Hematopoietic multipotent progenitor cell treated with erythropoietin and hydrocortisone succinate and interleukin-3 and kit ligand, for 4 days (in vitro differentiated cells): ENCODE measurements at places on chromosomes 11 and 22.

DNA sequence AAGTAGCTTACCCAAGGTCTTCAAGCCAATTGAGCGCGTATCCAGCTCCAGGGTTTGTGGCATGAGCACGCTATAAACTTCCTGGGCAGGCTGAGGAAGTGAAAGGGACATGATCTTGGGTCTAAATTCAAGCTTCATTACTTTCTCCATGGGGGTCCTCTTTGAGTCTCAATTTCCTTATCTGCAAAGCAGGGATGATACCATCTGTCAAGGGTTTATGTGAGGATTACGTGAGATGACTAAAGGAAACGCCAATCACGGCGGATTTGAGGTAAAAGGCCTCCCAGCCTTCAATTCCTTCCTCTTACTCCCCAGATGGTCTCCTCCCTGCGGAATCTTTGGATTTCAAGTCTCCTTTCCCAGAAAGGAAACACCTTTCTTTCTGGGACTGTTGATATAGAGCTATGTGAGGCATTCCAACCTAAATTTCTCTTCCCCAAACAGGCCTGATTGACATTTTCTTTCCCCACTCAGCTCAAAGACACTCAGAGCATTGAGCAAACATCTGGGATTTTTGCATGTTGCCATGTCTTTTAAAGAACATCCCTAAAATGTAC is 474.4 kb downstream of the INSC start:
- DNase-seq = no peak

GRCh38 chr11:48063424-48063978 is 83.1 kb downstream of the PTPRJ start:
- no peak for DNase-seq

- no peak for DNase-seq
Measured at GRCh38 chr11:120030411-120030810, 107.5 kb downstream of the TRIM29 start.

DNA sequence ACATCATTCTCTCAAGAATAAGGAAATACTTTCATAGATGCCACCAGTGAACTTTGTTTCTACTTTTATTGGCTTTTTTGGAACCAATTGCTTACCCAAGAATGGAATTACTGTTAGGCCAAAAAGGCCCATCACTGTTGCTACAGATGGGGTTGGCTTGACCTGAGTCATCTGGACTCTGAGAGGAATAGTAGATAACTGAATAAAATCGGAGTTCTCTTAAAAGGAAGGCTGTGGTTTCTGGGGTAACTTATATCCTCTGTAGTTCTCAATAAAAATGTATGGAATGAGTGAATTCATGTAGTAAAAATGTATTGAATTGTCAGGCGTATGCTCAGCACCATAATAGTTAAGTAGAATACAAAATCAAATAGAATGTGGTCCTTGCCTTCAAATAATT is 56.6 kb downstream of the ARHGEF12 start:
- DNase-seq = no peak

GRCh38 chr22:49004484-49005399 is 822.9 kb downstream of the BRD1 start:
- no peak for DNase-seq

- DNase-seq = no peak
Measured at GRCh38 chr11:117564321-117564720, 232.7 kb downstream of the DSCAML1 start.

- DNase-seq = no peak
Measured at GRCh38 chr11:33976495-33977199, 74.9 kb upstream of the CAPRIN1 start.

DNA sequence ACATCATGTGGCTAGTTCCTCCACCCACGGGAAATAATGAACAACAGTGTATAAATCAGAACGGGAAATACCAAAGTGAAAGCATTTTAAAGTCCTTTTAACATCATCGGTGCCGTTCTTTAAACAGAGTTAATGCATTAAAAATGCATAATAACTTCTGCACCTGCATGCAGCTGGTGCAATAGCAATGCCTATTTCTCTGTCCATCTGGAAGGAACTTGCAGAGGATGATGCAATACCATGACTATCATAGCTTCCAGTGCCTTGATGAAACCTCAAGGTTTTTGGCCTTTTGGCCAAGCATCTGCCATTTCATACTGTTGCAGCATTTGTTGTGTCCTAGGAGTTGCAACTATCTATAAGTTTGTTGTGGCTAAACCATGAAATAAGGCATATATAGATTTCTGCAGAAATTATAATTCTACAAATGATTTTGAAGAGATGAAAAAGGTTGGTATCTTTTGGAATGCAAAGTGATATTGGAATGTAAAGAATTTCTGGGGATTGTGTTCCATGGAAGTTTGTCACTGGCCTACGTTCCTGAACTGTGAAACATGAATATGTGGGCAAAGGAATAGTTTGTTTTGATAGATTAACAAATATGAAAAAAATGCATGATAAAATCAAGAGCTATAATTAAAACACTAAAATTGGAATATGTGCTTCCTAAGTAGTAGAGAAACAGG is 9.8 kb upstream of the EIF3F start:
- DNase-seq = no peak

- peak; percentile 49 for DNase-seq
Measured at GRCh38 chr11:66478729-66479393, 1.4 kb upstream of the DPP3 start.

DNA sequence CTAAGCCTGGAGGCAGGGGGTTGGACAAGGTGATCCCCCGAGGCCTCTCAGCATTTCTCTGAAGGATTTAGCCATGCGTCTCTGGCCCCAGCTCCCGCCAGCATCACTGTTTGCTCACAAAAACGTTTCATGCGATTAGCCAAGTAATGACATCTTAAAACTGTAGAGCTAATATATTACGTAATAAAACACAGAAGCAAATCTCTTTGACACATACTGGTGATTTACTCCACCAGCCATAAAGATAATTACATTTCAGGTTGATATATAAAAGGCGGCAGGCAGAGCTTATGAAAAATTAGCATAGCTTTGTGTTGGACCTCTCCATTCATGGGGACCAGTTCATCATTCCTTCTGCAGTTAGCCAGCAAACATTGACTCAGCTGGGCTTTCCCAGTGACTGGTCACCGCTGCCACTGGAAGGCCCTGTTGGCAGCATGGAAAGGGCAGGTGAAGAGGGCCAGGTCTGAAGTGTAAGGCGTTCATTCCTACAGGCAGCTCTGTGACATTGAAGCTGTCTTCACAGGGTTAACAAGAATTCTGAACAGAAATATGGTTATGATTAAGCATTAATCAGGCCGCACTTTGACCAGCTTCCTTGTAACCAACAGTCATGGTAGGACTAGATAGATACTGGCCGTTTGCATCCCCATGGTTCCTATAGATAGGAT is 150.3 kb downstream of the NECTIN1 start:
- DNase-seq = peak; percentile 89

GRCh38 chr11:44127130-44127529 is 31.7 kb downstream of the EXT2 start:
- DNase-seq = no peak

DNA sequence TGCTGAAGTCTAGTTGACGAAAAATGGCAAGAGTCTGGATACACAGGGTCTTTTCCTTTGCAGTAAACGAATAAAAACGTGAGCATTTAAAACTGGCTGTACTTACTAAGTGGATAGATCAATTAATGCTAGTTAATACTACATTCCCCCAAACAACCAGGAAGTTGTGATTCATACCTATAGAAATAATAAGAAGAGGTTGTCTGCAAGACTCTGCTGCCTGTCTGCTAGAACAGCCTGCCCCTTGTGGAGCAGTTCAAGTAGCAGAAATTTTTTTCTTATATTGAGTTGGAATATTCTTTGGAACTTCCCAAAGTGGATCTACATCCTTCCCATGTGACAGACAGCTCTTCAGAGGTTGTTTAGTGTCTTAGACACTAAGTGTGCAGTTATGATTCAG is 86.8 kb downstream of the TEAD1 start:
- DNase-seq = peak; percentile 3

DNA sequence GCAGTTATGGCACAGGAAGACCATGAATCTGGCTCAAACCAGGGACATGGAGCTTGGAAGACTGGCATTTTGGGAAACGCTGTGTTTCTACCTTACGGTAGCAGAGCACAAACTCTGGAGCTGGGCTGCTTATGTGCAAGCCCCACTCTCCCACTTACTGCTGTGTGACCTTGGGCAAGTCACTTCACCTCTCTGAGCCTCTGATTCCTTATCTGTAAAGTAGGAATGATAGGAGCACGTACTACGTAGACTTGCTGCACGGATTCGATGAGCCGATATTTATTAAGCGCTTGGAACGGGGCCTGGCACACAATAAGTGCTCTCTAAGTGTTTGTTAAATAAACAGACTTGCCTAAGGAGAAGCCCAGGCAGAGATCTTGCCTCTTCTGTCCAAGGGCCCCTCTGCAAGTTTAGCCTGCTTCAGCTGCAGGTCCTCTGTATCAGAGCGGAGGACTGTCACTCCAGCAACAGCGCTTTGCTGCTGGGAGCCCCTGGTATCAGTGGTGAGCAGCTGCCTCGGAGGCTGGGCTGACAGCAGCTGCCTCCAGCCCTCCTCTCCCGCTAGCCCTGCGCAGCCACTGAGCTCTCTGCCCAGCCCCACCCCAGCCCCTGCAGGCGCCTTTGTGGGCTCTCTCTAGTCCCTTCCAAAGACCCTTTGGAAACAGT is 96.9 kb upstream of the ANO1 start:
- DNase-seq = peak; percentile 61

GRCh38 chr11:75852406-75853017 is 37.5 kb downstream of the UVRAG start:
- no peak for DNase-seq
